ENCODE measurements at places on chromosomes 5 and 9.

DNA sequence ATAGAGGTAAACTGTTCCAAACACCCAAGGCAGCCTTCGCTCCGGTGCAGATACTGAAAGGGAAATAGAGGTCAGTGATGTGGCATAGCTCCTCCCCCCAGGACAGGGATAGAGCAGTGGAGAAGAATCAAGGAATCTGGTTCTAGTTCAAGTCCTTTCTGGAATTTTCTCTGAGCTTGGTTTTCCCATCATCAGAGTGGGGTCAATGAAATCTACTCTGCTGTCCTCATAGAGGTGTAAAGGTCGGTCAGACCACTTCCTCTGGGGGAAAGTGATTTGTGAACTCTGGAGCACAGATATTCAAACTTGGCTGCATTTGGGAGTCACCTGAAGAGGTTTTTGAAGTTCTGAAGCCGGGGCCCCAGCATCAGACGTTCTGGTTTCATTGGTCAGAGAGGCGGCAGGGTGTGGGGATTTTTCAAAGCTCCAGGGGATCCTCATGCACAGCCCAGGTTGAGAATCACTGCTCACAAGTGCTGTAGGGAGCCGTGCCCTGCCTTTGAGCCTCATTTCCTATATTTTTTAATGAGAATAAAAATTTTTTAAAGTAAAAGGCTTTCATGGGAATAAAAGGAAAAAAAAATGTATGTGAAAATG lies 105.7 kb upstream of the RAD23B start:
- DNase-seq = no peak

DNA sequence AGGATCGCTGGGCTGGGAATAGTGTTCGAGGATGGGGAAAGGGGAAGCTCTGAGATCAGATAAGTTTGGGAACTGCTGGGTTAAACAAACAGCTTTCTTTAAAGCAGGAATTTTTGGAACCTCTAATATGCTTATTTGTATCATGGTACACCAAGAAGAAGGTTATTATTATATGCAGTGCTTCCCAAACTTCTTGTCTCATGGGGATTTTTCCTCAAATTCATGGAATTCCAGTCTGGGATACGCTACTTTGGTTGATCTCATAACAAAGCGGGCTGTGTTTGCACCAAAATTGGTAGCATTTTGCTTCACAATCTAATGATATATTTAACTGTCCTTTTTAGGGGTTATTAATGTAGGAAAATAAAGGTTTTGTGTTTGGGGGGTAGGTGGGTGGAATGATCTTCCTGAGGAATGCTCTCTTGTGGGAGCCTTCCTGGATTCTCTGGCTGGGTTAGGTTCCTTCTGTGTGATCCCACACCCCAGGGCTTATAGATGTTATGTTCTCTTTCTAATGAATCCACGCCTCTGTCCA lies 116.2 kb upstream of the PANK3 start:
- DNase-seq = no peak

- no peak for DNase-seq
Observed at GRCh38 chr5:136675769-136676168, 310.4 kb upstream of the TRPC7 start.

DNA sequence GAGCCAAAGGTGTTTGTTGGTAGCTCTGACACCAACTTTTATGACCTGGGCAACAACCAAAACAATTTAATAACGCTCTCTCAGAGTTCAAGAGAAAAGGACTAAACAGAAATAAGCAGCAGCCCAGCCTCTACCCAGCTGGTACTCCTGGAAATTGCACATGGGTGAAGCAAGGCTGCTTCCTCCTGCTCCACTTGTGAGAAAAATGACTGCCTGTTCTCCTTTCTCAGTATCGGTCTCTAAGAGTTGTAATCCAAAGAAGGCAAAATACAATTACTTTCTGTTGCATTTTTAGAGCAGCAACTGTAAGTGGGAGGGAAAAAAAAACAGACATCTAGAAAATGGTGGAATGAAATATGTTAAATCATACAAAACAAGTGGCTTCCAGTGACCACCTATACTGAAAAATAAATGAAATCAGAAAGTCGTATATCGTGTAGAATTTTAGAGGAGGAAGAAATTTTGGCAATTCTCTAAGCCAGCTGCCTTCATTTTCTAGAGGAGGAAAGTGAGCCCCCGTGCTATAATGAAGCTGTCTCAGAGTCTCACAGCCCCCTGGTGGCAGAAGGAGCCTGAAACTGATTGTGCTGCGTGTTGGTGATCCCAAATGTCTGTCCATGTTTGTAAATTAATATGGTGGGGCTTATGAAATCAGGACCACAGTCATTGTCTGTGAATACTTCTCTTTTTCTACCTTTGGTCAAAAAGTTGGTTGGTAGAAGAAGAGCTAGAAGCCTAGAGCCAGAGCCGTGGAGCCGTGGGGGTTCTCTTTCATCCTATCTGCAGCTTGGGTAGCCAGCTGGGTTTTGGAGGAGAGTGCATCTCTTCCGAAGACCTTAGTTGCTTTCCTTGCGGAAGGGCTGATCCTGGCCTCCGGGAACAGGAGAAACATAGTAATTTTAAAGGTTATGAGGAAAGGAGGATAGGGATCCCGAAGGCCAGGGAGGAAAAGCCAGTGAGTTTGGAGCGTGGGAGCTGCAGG lies 139.9 kb downstream of the PIP5K1B start:
- peak; percentile 34 for DNase-seq

DNA sequence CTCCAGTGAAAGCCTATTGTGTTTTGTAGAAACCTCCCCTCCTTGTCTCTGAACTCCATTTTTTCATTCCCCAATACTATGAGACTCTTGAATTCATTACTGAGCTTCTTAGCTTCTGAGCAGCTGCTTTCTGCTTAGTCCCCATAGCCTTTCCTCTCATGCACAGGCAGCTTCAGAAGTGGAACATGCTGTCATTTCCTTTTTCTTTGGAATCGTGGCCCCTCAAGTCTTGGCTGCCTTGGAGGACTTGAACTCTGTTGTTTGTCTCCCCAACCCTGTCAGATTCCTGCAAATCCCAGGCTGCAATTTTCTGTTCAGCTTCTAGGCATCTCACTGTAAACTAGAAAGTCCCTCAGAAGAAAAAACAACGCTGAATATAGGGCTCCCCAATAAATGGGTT lies 268.5 kb downstream of the ARRDC3 start:
- no peak for DNase-seq

DNA sequence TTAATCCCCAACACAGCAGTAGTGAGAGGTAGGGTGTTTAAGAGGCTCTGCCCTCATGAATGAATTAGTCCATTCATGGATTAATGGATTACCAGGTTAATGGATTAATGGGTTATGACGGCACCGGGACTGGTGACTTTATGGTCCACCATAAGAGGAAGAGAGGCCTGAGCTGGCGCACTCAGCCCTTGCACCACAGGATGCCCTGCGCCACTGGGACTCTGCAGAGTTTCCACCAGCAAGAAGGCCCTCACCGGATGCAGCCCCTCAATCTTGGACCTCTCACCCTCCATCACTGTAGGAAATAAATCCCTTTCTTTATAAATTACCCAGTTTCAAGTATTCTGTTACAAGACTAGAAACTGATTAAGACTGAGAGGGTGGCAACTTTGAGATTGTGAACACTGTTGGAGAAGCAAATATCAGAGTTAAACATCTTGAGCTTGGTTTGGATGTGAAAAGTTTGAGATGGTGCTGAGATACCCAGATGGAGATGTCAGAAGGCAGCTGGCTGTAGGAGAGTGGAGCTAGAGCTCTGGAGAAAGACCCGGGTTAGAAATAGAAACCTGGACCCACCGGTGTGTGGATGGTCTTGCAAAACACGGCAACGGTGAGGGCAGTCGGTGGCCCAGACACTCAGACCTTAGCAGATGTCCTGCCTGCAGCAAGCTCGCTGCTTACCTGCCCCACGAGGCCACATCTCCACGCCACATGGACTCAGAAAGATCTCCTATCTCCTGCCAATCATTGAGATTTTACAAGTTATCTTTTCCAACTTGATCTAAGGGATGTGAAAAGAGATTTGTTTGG lies 98.8 kb downstream of the HSD17B3 start:
- DNase-seq = no peak

- no peak for DNase-seq
Observed at GRCh38 chr5:133294380-133294779, 242.6 kb downstream of the HSPA4 start.

DNA sequence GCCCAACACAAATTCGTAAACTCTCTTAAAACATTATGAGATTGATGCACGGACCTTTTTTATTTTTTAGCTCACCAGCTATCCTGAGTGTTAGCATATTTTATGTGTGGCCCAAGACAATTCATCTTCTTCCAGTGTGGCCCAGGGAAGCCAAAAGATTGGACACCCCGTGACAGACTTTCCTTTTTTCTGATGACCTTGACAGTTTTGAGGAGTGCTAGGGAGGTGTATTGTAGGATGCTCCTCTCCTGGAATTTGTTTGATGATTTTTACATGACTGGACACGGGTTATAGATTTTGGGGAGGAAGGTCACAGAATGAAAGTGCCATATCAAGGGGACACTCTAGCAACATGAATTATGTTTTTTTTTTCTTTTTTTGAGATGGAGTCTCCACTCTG lies 69.3 kb upstream of the FANCC start:
- DNase-seq = no peak

- no peak for DNase-seq
Observed at GRCh38 chr5:19605846-19606407, 382.1 kb downstream of the CDH18 start.

DNA sequence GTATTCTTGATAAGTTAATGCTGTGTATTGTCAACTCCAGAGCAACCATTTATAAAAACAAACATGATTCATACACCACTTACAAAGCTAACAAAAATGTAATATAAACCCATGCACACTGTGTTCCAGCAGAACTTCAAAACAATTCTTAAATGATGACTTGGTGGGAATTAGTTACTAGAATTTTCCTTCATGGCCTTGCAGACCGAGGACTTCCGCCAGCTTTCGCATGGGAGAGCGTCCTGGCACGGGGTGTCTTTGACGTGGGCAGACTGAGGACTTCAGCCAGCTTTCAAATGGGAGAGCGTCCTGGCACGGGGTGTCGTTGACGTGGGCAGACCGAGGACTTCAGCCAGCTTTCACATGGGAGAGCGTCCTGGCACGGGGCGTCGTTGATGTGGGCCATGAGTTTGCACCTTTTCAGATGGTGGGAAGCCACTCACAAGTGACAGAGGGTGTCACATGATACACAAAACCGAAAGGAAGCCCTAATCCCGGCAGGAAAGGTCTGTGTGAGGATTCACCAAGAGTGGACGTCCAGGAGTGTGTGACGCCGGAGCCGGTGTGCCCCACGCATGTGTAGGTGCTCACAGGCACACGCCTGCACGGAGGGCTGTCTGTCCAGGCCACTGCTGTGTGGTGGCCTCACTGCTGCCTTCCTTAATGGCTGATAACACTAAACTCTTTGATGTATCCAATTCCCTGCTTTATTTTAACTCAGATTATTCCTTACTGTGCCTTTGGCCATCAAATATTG lies 211.3 kb upstream of the IRX4 start:
- DNase-seq = no peak

DNA sequence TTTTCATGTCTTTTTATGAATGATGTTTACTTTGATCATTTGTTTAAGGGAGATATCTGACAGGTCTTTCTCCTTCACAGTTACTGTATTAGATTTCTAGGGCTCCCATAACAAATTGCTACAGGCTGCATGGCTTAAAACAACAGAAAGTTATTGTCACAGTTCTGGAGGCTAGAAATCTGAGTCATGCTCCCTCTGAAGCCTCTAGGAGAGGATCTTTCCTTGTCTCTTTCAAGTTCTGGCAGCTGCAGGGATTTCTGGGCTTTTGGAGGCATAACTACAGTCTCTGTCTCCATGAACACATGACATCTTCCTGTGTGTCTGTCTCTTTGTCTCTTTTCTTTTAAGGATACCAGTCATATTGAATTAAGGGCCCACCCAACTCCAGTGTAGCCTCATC lies 557.3 kb upstream of the SEMA6A start:
- DNase-seq = no peak

GRCh38 chr9:18798508-18799290 lies 234.3 kb downstream of the SAXO1 start:
- no peak for DNase-seq

DNA sequence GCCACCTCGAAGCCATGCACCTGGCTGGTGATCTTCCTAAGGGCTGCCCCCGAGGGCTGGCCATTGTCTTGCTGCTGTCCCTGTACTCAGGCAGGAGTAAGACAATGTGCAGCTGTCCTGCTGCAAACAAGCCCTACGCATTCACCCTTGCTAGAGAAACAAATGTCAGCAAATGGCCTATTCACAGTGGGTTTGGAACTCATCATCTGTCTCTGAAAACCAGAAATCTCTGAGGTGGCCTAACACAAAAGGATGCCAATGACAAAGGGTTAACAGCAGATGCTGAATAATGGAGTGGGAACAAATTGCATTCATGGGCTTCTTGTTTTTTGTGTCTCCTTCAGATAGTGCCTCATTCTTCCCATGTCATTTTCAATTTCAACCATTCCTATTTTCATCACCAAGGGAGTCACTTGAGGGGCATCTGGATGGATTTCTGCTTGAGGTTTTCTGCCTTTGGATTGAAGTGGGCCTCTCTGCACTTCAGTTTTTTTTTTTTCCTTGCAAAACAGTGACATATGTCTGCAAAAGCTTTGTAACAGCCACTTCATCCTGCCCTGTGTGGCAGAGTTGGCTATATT lies 261.6 kb upstream of the VLDLR start:
- peak; percentile 94 for DNase-seq

DNA sequence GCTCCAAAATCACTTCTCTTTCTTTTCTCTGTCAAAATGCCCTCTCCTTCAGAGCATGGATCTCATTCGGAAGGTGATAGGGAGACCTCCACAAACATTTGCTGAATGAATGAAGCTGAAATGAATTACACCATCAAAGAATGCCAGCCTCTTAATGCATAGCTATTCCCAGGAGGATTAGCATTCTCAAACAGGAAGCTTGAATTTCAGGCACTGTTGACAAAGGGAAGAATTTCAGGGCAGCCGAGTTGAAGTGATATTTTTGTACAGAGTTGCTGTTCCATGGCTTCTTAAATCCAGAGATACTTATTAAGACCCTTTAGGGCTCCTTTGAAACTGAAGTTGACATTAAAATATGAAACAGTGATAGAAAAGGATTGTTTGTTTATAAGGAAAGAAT lies 18.8 kb downstream of the HBEGF start:
- no peak for DNase-seq

DNA sequence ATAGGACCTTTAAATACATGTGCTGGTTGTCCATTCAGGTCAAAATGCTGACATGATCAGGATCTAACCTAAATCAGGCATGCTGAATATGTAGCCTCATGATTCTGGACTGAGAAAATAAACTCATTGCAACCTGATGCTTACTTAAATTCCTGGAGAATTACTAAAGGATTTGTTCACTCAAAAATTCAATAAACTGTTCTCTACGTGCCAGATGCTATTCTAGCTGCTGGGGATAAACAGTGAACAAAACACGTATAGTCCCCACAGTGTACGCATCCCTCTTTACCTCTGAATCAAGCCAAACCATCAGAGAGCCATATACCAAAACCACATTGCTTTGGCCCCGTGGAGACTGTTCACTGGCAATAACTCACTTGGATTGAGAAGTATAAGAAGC lies 6.1 kb downstream of the SCAI start:
- DNase-seq = no peak
